Cardiac fibroblast (primary cell): ENCODE measurements at places on chromosomes 5 and 9.

- DNase-seq, result peak; percentile 38
Observed at GRCh38 chr9:84667571-84668195, 1.8 kb upstream of the NTRK2 start.

DNA sequence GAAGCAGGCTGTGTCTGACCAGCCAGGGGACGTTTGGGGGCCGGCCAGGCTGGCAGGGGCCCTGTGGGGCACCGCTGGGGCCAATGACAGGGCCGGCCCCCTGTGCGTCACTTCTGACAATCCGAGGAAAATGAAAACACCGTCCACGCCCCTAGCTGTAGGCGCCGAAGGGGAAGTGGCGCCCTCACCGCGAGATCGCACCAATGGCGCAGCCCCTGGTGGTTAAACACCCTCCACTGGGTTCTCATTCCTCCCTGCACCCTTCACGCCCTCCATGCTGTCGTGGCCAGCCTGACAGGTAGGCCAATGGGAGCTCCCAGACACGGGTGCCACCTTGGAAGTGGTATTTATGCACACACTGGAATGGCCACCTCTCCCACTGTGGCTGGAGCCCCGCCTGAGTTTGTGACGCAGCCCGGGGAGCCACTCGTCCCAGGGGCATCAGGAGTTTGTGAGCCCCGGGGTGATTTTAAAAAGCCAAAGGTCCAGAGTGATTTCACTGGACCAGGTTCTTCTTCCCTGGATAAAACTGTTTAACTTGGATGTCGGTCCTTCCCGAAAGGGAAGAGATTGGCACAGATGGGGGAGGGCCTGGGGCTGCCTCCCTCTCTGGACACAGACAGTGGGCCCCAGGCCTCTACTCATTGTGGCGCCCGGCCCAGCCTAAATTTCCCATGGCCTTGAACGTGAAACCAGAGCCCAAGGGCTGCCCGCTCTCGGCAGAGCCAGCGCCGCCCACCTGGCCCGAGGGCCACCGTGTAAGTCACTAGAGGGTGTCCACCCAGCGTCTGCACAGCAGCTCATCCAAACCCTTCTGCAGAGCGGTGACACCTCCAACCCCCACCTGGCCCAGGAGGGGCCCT lies 49.7 kb downstream of the NKD2 start:
- DNase-seq, result no peak

DNA sequence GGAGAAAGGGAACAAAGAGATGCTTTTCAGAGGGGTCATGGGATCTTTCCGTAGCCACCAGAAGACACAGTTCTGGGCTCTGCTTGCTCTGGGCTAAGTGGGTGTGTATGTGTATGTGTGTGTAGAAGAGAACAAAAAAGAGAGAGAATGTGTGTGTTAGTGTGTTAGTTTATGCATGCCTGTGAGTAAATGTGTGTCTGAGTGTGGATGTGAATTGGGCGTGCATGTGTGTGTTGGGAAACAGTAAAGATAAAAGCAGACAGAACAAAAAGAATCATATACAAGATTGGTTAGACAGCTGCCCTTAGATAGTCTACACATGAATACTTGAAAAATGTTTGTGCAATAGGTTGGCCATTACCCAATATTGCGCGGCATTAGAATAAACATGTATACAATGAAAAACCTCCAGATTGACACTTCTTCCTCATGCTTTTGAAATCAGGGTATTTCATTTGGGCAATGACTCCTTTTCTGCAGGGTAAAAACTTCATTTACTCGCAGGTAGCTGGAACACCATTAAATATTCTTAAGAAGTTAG lies 36.5 kb upstream of the HSPA9 start:
- peak; percentile 19 for DNase-seq

DNA sequence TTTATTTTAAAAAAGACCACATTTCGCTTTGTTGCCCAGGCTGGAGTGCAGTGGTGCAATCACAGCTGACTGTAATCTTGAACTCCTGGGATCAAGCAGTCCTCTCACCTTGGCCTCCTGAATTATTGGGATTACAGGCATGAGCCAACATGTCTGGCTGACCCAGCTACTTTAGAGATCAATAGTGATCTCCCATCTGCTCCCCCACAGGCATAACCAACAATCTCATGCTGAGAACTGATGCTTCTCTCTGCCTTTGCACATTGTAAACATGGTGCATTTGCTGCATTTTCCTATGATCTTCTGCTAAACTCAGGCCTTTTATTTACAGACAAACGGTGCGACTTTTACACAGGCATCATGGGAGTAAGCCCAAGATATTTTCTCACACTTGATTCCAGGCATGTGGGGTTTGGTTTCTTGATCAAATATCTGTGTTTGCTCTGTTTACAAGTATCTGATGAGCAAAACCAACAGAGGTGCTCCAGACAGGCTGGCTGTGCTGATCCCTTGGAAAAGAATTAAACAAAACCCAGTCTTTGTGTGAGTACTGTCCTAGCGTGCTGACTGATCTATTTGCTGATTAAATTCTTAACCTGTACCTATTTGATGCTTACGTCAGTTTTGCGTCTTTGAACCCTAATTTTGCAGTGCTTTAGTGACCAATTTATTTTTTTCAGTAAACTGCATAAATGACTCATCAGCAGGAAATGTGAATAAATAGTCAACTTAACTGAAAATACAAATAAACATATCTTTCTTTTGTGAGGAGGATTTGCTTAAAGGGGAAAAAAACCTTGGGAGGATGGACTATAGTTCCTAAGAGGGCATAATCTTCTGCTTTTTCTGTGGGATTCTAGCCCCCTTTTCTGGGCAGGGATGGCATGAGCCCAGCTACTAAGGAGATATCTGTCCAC lies 191.7 kb upstream of the NR3C1 start:
- DNase-seq, result no peak

DNA sequence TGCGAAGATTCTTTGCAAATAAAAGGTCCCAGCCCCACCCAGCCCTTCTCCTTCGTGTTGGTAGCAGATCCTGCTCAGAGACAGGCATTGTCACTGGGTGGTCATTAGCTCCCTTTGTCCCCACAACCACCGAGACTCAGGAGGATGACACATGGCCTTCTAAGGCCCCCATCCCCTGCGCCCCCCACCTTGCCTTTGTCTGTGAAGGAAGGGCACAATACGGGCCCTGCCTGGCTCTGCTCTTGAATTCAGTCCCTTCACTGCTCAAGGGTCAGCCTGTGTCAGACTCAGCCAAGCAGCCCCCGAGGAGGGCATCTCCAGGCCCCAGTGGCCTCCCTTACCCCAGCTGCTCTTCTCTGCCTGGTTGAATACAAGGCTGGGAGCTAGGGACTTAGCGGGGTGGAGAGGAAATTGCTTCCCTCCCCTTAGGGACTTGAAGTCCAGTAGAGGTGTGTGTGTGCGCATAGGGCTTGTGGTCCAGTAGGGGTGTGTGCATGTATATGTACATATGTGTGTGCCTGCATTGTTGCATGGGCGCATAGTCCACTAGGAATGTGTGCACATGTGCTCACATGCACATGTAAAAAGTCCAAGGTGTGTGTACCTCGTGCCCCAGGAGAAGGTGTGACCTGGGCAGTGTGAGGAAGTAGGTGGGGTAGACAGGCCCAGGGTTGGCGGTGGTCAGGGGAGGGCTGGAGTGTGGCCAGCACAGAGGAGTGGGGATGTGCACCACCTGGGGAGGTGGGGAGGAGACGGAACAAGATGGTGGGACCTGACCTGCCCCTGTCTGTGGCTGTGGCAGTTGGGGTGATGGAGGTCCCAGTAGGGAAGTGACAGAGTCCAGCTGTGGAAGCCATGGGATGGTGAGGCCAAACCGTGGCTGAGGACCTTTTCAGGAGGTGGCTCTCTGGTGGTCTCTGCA lies 59.1 kb downstream of the PHF2 start:
- DNase-seq, result no peak

- no peak for DNase-seq
Observed at GRCh38 chr5:165757791-165758190, 2252.4 kb downstream of the MAT2B start.

DNA sequence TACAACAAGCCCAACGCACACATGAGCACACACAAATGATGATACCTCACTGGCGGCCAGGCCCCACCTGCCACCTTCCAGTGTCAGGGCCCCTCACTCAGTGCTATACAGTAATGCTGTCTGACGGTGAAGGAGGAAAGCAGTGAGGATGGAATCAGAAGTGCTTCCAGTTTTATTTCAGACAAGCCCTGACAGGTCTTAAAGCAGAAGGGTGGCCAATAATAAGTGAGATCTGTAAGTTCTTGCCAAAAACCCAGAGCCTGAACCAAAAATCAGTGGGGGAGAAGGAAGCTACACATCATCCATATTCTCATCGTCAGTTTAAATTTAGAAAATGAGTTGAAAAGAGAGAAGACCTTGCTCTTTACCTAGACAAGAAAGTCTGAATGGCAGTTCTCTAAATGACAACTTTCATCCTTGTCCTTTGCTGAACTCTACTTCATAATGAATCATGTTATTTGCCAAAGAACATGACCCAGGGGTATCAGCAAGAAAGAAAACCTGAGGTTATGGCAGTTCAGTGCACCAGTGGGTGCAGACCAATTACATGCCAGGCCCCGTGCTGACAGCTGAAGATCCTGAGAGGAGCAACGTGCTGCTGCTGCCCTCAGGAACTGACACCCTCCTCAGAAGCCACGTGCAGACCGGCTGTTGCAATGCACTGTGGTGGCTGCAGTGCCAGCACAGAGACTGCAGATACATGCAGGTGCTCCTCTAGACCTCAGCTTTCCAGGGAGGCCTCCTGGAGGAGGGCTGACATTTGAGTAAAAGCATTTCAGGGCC lies 118.7 kb downstream of the DROSHA start:
- no peak for DNase-seq

DNA sequence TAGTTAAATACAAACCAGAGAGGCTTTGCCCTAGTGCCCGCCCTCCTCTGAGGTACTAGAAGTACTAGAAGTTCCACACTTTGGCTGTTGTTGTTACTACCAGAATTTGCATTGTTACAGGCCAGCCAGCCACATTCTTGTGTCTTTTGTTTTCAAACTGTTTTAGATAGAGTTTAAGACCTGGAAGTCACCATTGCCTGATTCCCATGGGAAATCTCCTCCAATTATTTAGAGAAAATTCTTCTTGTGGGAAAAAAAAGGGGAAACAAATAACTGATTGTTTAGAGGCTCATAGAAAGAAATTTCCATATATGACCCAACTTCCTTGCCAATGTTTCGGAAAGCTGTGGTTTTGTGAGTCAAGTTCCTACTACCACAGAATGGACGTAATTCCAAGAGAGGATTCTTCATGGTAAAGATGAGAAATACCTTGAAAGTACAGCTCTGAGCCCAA lies 252.2 kb downstream of the GOLPH3 start:
- peak; percentile 87 for DNase-seq

GRCh38 chr9:83512621-83513020 lies 25.6 kb downstream of the FRMD3 start:
- DNase-seq, result no peak

DNA sequence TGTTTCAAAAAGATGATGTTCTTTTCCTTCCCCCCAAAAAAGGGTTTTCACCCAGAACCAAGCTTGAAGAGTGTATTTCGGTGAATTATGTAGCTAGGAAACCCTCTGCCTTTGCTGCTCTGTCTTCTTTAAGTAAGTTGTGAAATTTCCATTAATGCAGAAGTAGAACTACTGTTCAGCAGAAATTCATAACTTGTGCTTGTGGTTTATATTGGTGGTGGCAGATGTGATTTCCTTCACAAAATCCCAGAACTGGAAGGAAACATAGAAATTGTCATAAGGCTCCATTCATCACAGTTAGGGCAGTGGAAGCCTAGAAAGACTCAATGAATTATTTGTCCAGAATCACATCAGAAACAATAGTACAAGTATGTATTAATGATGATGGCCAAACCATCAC lies 42.1 kb upstream of the DAB2 start:
- DNase-seq, result no peak

GRCh38 chr5:8289779-8290178 lies 420.8 kb downstream of the MTRR start:
- no peak for DNase-seq

DNA sequence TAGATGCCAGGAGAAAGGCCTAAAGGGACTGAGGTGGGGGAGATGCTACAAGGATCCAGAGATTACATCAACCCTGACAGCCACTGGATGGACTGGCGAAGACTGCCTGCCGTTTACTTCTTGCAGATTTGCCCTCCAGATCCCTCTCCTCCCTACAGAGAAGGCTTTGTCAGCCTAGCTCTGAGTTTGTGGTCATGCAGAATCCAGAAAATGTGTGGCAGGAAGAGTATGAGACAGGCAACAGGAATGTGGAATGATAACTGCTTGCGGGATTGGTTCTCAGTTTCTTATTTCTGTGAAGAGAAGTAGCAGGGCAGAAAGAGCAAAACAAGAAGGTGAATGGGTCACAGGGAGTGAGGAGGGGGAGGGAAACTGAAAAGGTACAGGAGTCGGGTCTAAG lies 129.6 kb downstream of the TLE1 start:
- peak; percentile 94 for DNase-seq

DNA sequence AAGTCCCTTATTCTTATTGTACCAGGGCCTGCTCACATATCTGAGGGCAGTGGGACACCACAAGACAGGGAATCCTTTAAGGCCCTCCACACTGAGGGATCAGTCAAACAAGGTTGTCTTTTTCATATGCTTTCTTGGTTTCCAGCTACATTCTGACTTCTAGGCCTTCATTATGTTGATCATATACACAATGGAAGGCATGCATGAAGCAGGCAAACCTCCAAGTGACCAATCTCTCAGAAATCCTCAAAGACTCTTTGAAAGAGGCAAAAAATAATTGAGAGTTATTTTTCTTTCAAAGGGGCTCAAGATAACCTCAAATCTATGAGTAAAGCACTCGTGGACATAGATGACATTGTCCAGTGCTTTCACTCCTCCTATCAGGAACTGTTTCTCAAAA lies 1195.9 kb upstream of the ACO1 start:
- no peak for DNase-seq

GRCh38 chr5:172596638-172597231 lies 44.3 kb upstream of the NEURL1B start:
- DNase-seq, result no peak

GRCh38 chr5:36418152-36418979 lies 116.7 kb upstream of the RANBP3L start:
- no peak for DNase-seq

- DNase-seq, result no peak
Observed at GRCh38 chr5:31047007-31047406, 146.5 kb upstream of the CDH6 start.

DNA sequence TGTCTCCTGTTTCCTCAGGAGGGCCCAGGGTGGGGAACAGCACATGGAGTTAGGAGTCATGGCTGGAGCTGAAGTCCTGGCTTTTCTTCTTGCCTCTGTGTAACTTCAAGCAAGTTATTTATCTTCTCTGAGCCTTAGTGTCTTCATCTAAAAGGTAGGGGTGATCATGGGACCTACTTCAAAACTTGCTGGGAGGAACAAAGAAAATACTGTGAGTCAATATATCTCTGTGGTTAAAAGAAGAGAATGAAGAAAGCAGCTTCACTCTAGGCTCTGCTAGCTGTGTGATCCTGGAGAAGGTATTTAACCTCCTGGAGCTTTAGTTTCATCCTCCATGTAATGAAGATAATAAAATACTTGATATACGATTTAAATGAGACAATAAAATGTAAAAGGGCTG lies 26.5 kb downstream of the AFAP1L1 start:
- no peak for DNase-seq

GRCh38 chr5:140358738-140359310 lies 1.2 kb upstream of the SLC4A9 start:
- DNase-seq, result peak; percentile 55
